ENCODE measurements at places on chromosomes 1 and 21.
A peak's percentile ranks its signal among the peaks of the same experiment; 100 is the strongest.

DNA sequence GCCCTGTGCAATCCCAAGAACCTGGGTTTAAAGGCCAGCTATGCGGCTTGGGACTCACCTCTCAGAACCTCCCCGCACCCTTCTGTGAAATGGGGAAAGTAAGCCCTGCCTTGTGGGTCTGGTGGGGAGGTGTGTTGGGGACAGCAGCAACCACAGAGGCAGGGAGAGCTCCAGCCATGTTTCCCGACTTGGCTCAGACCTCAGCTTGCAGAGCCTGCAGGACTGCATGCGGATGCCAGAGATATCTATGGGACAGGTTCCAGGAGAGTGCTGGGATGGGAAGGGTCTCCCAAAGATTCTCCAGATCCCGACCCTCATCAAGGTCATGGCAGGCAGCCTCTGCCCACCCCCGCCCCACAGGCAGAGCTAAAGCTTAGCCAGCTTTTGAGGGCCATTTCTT is 20.2 kb downstream of the PADI1 start:
- no peak for DNase-seq

DNA sequence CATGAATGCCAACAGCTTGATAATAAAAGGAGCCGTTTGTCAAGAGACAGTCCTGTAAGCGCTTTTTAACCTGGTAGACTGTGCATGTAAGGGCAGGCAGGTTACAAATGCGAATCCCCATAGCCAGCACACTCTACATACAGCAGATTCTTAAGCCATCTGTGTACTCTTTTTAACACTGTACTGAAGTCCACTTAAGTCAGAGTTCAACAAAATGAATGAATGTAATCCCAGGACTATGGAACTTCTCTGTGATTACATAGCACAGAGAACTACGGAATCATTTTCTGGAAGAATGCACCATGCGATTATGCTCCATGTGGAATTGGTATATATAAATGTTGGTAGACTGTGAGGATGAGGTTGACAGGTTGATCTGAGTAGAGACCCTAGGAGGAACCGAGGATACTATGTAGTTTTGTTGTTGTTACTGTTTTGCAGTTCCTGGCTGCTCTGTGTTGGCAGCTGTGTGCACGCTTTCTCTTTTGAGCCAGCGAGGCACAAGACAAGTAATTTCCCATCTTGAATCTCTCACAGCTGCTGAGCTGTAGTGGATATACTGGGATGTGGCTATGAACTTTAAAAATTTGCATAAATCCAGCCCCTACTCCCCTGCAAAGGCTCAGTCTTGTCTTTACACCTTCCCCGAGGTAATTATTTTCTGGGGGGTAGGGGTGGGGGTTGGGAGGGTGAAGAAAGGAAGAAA is 21.9 kb downstream of the LRRC8D start:
- DNase-seq, result no peak

GRCh38 chr1:191851799-191852595 is 306.3 kb upstream of the RGS18 start:
- no peak for DNase-seq

DNA sequence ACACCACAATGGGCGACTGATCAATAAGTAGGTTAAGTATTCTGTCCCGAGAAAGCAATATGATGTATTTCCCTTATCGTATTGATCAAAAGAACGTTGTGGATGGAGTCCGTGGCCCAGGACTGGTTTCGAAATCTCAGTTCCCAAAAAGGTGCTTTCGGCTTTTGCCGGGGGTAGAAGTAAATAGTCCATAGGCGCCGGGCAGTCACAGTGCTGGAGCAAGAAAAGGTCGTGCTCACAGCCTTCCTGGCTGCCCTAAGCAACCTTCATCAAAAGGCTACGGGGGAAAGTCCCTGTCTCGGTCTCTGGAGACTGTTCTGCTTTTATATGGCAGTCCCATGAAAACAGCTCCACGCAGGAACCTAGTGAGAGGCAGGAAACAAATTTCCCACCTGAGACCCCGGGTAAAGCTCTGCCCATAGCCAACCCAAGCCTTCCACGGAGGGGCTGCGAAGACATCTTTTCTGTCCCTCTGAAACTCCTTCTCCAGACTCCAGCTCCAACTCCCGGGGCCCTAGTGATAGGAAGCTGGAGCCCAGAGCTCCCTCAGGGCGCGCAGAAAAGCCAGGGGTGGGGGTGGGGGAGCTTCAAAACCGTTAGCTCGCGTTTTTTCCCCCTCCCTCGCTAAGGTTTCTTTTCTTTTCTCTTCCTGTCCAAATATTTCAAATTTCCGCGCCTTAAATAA is 7.0 kb downstream of the CDKN2C start:
- peak; percentile 35 for DNase-seq

DNA sequence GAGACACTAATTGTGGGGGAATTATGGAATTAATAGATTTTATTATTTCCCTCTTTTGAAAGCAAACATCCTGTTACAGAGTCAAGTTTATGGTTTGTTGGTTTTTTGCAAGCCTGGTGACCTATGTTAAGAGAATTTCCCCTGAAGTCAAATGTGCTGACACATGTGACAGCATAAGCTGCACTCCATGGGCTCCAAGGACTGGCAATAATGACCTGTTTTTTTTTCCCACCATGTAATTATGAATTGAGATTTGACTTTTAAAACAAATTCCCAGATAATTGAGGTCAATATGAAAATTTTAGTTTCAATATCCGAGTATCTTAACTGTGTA is 242.5 kb upstream of the SGIP1 start:
- no peak for DNase-seq

DNA sequence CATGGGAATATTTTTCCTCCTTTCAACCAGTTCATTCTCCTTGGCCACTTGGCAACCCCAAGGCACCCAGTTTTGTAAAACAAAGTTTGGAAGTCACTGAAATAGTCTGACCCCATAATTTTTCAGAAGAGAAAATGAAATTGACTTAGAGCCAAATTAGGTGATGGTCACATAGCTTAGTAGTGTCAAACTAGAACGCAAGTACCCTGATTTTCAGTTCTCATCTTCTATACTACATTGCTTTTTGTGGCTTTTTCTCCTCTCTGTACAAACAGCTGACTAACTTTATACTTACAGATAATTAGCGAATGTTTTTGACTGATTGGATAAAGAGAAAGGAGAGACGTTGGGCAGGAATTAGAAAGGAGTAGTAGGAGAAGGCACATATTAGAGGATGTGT is 33.1 kb downstream of the IARS2 start:
- no peak for DNase-seq

Data from tibial artery (tissue), 4 donors.